ENCODE measurements at places on chromosomes 1 and 21. TPM values are rescaled to one million over a fixed set of nuclear protein-coding genes. Genes with fewer than 3 reads are reported as not detected.

GRCh38 chr1:203338335-203339036 lies 12.4 kb downstream of the FMOD start:
- DNase-seq = no peak

- no peak for DNase-seq
These were observed 6.1 kb upstream of the PSMA5 start for GRCh38 chr1:109432336-109432735.

DNA sequence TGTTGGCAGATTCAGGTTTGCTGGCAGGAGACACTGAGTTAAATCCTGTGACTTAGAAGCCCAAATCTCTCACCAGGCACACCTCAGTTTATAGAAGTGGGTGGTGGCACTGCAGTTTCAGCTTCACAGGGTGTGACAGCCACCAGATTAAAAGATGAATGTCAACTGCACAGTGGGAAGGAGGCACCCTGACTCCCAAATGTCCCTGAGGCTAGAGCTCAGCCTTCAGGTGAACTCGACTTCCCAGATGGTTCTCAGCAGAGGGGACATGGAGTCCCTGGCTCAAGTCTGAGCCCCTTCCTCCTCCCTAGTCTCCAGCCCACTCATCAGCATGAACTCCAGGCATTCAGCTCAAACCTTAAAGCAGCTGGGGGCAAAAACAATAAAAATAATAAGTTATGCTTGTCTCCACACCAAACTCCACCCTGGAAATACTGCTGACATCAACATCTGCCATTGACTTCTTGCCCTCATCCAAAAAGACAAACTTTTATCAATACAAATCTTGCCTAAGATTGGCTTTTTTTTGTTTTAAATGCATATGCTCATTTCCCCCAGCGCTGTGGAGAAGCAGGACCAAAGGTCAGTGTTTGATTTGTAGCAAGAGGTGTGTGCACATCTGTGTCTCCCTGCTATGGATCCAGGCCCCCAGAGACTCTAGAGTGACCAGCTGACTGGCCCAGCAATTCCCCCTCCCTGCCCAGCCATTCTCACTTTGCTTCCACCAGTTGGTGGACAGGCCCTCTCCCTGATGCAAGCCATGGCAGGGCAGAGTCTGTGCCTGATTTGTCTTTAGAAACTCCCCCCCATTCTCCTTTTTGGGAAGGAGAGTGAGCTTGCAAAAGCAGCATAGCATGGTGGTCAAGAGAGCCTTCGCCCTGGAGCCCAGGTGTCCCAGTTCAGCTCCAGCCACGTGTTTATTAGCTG lies 18.5 kb upstream of the S100A7 start:
- no peak for DNase-seq

The SDHB gene
- total RNA-seq = 67.1 TPM

DNA sequence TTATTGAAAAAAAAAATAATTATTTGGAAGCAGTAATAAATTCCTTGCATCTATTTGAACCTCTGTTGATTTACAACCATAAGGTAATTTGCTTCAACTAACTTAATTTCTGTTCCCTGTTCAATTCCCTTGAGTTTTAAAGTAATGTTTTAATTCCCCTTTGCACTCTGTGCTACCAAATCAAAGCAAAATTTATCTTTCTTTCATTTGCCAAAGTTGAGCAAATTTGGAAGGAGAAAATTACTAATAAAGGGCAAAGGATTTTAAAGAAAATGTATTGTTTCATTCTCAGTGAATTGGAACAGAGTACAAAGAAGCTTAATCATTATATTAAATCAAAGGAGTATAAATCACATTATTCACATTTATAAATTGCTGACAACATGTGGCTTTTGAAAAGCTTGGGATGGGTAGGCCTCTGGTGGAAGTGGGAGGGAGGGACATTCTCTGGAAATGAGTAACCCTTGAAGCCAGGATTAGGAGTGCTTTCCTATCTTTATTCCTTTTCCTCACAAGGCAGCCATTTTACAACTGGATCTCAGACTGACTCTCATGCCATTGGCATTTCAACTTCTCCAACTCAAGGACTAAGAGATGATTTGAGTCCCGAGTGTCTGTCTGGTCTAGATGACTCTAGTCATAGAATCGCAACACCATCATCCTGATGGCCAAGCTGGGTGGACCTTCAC lies 331.6 kb upstream of the DUSP10 start:
- no peak for DNase-seq

The UBXN10 gene
- 1.6 TPM for total RNA-seq

- no peak for DNase-seq
These were observed 3.2 kb upstream of the LEMD1 start for GRCh38 chr1:205424901-205425600.

- DNase-seq = no peak
These were observed 16.4 kb downstream of the ALDH4A1 start for GRCh38 chr1:18886003-18886335.

The CR1 gene
- total RNA-seq = 0.31 TPM

- DNase-seq = no peak
These were observed 147.4 kb downstream of the OLFM3 start for GRCh38 chr1:101849356-101849755.

GRCh38 chr1:109864047-109864822 lies 46.4 kb upstream of the CSF1 start:
- DNase-seq = no peak

The FCRL5 gene
- not detected for total RNA-seq

The LYPD8 gene
- not detected for total RNA-seq

DNA sequence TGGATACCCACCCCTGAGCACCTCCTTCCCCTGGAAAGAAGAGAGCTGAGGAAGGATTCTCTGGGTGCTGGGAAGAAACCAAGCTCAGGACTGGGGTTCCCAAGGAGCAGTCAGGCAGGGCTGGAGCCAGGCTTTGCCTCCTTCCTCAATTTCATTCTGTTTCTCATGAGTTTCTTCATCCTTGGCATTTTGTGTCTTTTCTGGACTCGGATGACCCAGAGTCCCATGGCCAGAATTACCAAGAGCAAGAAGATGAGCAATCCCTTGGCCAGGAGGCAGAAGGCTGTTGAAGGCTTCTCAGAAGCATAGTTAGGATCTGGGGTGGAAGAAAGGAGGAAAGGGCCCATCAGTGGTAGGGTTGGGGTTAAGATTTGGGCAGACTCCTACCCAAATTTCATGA lies 2.5 kb downstream of the SLAMF9 start:
- DNase-seq = no peak

- DNase-seq = no peak
These were observed 5.4 kb upstream of the MYBPHL start for GRCh38 chr1:109312246-109312645.

The S100A1 gene
- 0.47 TPM for total RNA-seq

The OR2AK2 gene
- 0.78 TPM for total RNA-seq

- no peak for DNase-seq
These were observed 531 bp downstream of the SNIP1 start for GRCh38 chr1:37553598-37553926.

The MRAP gene
- not detected for total RNA-seq

DNA sequence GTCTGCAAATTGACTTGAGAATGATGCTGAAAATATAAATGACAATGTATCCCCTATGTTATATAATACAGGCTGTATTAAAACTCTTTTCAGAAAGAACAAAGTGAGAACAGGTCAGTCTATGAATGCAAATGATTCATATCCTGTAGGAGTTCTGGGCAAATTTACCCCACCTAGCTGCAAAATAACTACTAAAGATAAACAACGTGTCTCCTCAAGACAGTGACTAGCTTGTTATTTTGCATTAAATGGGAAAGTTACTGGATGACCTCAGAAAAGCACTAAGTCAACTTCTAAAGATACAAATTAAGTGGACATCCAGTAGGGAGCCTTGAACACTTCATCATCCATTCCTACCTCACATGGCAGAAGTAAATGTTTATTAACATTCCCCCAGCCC lies 11.1 kb downstream of the RNF19B start:
- DNase-seq = no peak

GRCh38 chr21:26115899-26116298 lies 54.7 kb downstream of the APP start:
- DNase-seq = no peak

The DTL gene
- total RNA-seq = 2.7 TPM

The DMRTA2 gene
- total RNA-seq = 5.8 TPM

DNA sequence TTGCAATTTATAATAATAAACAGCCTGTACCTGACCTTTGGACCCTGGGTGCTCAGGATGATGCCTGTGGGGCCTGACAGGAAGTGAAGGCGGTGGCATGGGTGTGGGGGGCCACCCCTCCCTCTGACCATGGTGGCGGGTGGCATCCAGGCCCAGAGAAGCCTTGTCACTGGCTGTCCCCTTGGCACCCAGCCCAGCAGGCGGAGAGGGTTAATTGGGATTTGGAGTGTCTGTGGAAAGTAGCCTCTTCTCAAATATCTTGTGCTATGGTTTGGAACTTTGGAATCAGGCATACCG lies 20.5 kb downstream of the SOX13 start:
- DNase-seq = no peak

- no peak for DNase-seq
These were observed 14.4 kb downstream of the CNN3 start for GRCh38 chr1:94912263-94913184.

The RC3H1 gene
- 36.7 TPM for total RNA-seq

The CFAP141 gene
- not detected for total RNA-seq

DNA sequence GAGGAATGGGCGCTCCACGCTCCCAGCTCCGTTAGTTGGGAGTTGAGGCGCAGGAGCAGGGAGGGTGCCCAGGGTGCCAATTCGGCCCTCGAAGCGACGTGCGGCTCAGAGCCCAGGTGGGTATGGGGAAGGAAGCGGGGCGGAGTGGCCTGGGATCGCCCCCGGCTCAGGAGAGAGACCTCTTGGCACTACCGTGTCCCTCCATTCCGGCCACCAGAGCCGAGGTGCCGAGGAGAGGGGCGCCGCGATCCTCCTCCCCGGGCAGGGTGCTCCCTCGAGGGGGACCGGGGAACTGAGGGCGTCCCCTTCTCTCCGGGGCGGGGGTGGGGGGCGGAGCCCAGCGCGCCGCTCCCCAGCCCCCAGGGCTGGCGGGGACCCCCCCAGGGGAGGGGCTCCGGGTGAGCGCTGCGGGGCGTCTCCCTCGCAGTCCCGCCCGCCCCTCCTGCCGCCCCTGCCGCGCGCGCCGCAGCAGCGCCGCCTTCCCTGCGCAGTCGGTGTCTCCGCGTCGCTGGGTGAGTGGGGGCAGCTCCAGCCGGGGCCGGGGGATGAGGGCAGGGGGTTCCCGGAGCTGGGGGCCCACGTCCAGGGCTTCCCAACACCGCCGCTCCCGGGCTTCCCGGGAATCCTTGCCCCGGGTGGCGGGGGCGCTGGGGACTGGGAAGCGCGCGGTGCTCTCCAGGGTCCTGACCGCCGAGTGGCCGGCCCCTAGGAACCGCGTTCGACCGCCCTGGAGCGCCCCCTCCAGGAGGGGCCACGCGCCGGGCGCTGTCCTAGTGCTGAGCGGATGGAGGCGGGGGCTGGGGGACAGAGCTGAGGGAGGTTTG lies at the start of gene HPCA:
Gene HPCA (plus strand): TSS at position 488 of the 824 bp plus-strand sequence. CDS start 2,408 bp downstream, outside the sequence.
- no peak for DNase-seq

- no peak for DNase-seq
These were observed 9.7 kb downstream of the FAF1 start for GRCh38 chr1:50950396-50950795.

- no peak for DNase-seq
These were observed 364.5 kb upstream of the CAMK1G start for GRCh38 chr1:209218981-209219380.

The C4BPA gene
- not detected for total RNA-seq

The PDZK1IP1 gene
- total RNA-seq = not detected

The SLC16A4 gene
- total RNA-seq = 5.8 TPM

The RNF2 gene
- 143 TPM for total RNA-seq

DNA sequence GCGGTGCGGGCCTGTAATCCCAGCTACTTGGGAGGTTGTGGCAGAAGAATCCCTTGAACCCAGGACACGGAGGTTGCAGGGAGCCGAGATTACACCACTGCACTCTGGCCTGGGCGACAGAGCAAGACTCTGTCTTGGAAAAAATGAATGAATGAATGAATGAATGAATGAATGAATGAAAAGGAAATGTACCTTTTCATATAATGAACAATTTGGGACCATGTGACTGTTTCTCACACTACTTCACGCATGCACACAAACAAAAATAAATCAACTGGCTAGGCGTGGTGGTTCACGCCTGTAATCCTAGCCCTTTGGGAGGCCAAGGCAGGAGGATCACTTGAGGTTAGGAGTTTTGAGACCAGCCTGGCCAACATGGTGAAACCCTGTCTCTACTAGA lies 24.3 kb downstream of the USP48 start:
- no peak for DNase-seq

GRCh38 chr1:60825593-60825992 lies 256.8 kb upstream of the NFIA start:
- DNase-seq = no peak

DNA sequence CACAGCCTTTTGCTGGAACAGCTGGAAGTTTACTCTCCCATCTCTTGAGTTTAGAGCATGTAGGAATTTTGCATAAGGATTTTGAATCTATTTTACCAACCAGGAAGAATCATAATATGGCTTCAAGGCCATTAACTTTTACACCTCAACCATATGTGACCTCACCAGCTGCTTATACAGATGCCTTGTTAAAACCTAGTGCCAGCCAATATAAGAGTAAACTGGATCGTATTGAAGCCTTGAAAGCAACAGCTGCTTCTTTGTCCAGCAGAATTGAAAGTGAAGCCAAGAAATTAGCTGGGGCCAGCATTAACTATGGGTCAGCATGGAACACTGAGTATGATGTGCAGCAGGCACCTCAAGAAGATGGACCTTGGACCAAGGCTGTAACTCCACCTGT lies 65.4 kb downstream of the CEP350 start:
- no peak for DNase-seq

- no peak for DNase-seq
These were observed 4.1 kb downstream of the C1orf141 start for GRCh38 chr1:67130673-67131072.
